ENCODE measurements at places on chromosomes 11 and 22. TPM values are rescaled to one million over a fixed set of nuclear protein-coding genes. Genes with fewer than 3 reads are reported as not detected.

Gene MRGPRG
- not detected for total RNA-seq

Gene SLC25A18
- not detected for total RNA-seq

Gene GAL
- 1.1 TPM for total RNA-seq

Gene HEPHL1
- not detected for total RNA-seq

Gene OR52N2
- not detected for total RNA-seq

Gene CD248
- 4.5 TPM for total RNA-seq

Gene PIK3IP1
- total RNA-seq: 21.9 TPM

Gene MB
- 8.4 TPM for total RNA-seq

Gene RFPL3
- total RNA-seq: not detected

Gene MCHR1
- not detected for total RNA-seq

Gene SLC15A3
- total RNA-seq: 15.1 TPM

Gene DNHD1
- 18.9 TPM for total RNA-seq

- DNase-seq: no peak
These were observed 35.3 kb downstream of the KREMEN1 start for GRCh38 chr22:29108137-29108536.

GRCh38 chr11:58958500-58958899 lies 19.2 kb downstream of the GLYATL1 start:
- peak; percentile 70 for DNase-seq

DNA sequence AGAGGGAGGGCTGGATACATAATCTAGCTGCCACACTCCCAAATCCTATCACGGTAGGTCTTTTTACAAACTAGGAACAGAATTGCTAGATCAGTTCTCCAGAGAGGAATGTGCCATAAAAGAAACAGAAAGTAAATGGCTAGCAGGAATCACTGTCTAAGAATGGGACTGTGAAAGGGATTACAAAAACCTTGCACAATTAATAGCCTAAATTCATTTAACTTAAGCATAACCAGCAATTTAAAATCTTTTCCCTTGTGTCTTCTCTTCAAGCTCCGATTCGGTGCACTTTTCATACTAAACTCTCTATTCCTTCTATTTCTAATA lies 35.2 kb downstream of the APOL5 start:
- DNase-seq: no peak

DNA sequence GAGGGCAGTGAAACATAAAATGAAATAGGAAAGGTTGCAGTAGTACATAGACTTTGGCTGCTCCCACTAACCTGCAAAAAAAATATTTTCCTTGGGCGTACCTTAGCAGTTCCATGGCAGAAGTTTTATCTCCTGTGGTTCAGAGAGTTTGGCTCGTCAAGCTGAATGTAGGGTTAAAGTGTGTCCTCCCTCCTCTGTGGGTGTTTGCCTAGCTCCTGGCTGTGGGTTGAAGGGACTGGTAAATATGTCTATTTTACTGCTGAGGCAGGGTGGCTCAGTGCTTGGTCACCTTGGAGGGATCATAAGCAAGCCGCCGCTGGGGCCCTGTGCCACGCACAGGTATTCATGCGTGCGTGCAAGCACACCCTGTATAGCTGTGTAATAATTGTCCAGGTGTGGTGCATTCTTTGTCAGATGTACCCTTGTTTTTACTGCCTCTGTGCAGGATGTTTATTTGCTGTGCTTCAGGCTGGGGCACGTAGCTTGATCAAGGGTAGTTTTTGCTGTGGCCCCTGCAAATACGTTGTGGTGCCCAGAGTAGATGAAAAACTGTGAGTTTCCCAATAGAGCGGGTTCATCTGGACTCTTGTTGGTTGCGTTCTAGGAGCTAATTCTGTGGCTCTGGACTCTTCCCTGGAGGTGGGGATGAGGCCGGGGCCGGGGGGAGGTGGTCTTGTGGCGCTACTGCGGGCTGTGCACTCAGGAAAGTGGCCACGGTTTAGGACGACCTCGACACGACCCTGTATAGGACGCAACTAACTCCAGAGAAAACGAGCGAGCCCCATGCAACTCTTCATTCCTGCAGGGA lies 732 bp upstream of the SORL1 start:
- DNase-seq: peak; percentile 84

- DNase-seq: no peak
These were observed 33.5 kb downstream of the CLMP start for GRCh38 chr11:123161376-123162030.

GRCh38 chr11:708511-708910 lies 2.5 kb downstream of the EPS8L2 start:
- peak; percentile 30 for DNase-seq

DNA sequence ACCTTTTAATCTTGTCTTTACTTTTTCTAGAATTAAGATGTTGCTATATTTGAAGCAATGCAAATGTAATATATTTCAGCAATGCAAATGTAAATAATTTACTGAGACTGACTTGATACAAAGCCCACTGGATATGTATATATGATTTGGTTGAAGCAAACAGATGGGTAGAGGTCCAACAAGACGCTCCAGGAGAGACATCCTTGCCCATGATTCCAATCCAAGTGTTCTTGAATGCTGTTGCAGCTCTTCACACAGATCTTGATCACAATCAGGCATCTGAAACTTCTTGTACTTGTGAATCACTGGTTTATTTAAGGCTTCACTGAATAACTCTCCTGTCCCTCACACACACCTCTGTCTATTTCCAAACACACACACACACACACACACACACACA lies 507.0 kb downstream of the LRRC4C start:
- DNase-seq: no peak

- no peak for DNase-seq
These were observed 31.2 kb downstream of the AMPD3 start for GRCh38 chr11:10486161-10486840.

DNA sequence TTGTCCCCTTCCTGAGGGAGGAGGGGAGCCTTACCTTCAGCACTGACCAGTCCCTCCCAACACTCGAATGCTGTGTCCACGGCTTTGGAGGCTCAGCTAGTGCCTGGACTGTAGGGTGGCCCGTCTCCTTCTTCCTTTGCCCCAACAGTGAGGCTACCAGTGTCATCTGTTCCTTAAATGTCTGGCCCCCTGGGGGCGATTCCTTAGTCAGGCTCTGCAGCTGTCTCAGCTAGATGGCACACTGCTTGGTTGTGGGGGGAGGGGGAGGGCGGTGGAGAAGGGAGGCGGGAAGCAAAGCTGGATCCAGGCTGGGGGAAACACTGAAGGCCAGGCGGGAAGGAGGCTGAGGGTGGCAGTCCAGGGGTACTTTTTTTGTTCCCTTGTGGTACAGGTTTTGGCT lies at the start of gene IGSF22:
TSS of gene IGSF22 (minus strand) at position 149 of the 400 bp plus-strand sequence. CDS start 1,952 bp downstream, outside the sequence.
- no peak for DNase-seq

- no peak for DNase-seq
These were observed 133.9 kb downstream of the WNT7B start for GRCh38 chr22:45843031-45843430.

DNA sequence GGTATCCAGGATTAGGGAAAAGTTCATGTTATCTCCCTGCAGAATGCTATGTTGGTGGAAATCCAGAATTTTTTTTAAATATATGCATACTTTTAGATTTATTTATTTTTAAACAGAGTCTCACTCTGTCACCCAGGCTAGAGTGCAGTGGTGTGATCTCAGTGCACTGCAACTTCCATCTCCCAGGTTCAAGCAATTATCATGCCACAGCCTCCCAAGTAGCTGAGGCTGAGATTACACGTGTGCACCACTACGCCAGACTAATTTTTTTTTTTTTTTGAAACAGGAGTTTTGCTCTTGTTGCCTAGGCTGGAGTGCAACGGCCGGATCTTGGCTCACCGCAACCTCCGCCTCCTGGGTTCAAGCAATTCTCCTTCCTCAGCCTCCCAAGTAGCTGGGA lies 2.6 kb downstream of the PACSIN2 start:
- no peak for DNase-seq

GRCh38 chr22:36301384-36301828 lies 48.5 kb downstream of the APOL1 start:
- peak; percentile 78 for DNase-seq

- no peak for DNase-seq
These were observed 2.4 kb downstream of the LARGE1 start for GRCh38 chr22:33917744-33918406.

- no peak for DNase-seq
These were observed 69.2 kb downstream of the FANCF start for GRCh38 chr11:22556381-22556780.

DNA sequence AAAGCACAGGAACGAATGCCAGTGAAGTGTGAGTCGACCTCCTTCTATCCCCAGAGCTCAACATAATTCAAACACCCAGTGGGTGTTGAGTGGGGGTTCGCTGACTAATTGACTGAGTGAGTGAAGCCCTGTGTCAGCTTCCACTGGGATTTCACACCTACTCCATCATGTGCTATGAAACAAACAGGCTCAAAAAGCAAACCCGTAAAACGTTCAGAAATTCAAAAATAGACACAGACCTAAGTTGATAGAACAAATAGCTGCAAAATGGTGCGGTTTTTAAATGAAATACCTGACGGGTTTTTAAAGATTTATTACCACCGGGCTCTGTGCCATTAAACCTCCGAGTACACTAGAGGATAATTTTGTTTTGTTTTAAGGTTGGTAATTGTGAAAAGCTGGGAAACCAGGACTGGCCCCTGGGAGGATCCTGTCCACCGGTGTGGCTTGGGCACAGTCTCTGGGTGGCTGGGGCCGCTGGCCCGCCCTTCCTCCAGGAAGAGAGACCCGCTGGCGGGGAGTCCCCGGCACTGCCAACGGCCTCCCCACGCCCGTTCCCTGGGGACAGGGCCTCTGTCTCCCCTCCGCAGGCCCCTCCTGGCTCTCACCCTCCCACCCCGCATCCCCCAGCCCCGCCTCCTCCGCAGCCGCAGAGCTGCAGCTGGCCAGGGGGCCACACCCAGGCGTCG lies 13.6 kb downstream of the KCNJ5 start:
- DNase-seq: peak; percentile 48

DNA sequence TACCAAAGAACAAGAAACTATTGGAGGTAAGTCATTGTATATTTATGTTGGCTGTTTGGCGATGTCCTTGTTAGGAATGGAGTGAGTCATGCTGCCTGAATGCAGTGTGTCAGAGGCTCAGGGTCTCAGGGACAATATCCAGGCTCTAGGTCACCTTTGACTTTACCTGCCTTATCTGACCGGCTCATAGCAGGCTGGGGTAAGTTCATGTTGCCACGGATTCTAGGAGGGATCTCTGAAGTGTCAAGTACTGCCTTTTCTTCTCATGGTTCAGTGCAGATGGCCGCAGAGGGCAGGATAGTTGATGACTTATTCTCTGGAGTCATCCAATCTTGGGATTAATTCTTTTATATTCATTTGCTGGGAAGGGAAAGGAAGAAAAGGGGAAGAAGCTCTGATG lies 53.2 kb downstream of the SPON1 start:
- DNase-seq: no peak

GRCh38 chr22:24406322-24407277 lies 20.8 kb upstream of the ADORA2A start:
- no peak for DNase-seq

- DNase-seq: no peak
These were observed 5.1 kb downstream of the APBB1 start for GRCh38 chr11:6413791-6414201.

DNA sequence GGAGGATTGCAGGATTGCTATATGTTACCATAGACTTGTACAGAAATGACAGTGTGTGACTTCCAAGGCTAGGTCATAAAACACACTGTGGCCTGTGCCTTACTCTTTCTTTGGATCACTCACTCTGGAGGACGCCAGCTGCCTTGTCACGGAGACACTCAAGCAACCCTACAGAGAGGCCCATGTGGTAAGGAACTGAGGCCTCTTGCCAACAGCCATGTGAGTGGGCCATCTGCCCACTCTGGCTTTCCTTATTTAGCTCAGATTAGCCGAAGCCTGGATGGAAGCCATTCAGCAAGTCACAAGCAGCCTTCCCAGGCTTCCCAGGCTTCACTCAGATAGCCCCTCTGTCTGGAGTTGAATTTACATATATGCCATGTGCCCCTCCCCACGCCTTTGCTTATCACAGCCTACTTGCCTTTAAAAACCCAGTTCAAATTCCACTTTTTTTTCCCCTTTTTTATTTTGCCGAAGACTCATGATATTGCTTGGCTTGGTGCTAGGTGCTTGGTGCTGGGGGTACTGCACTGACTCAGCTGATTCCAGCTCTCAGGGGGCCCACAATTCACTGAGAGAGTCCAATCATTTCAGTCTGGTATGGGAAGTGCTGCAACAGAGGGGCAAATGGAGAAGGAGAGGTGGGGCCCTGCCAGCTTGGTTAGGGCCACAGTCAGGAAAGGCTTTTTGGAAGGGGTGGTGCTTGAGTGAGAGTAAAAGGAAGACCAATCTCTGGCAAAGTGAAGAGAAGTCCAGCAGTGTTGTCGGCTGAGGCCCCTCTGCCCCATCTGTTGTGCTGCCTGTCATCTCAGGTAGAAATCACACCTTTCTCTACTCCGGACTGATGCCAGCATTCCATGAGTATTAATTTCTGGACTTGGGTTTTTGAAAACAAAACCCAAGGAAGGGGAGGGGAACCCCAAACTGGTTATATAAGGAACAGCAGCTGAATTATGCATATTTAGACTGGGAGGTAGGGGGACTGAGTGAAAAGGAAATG lies 14.5 kb upstream of the P4HA3 start:
- DNase-seq: peak; percentile 47

DNA sequence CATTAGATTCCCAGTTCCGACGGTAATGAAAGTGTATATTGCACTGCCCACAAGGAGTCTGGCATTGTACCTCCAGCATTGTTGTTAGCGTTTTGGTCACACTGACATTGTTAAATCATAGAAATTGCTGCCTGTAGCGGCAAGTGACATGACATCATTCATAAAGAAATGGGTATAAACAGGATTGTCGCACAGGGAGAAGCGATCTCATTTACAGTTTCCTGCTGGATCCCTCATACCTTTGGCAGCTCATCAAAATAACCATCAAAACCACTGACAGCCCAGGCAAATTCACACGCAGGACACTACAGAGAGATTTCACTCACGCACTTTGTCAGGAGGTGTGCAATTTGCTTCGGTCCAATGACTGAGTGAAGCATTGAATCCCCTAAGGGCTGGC lies 3.5 kb downstream of the HTR3B start:
- no peak for DNase-seq

- DNase-seq: no peak
These were observed 35.0 kb upstream of the EHF start for GRCh38 chr11:34585735-34586487.

DNA sequence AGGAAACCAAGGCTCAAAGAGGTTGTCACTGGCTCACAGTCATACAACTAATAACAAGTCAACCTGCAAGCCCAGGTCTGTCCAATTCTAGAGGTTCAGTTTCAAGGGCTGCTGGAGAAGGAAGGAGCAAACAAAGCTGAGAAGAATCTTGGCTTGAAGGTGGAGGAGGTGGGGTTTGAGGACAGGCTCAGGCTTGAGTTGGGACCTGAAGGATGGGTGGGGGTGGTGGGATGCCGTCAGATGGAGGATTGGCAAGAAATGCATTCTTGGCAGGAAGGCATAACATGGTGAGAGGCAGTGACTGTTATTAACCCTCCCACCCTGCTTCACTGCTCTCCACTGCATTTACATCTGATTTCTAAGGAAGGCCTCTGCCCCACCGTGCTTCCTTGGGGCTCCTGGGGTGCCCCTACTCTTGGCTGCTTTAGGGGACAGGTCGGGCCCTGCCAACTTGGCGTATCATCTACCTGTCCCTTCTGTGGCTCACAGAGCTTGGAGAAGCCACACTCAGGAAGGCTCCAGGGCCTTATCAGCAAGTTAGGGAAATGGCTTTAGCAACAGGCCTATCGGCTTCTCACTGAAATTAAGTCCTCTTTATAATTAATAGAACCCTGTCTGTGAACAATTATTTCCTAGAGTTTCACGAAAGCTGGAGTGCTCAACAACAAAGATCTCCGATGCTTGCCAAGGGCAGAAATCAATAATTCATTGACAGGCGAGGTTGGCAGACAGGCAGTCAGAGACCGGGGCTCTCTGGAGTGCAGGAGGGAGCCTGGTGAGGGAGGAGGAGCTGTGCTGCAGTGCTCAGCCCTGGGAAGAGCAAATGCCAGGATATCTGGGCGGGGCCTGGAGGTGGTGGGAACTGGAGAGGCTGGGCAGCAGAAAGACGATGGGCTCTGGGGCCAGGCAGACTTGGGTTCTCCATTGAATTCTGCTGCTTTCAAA lies 84.9 kb upstream of the NARS2 start:
- DNase-seq: no peak

Measured in left colon (tissue), 2 donors.